ENCODE measurements at places on chromosomes 1 and 21.

- DNase-seq = no peak
These were observed 651 bp downstream of the COA6 start for GRCh38 chr1:234373959-234374254.

GRCh38 chr21:28627691-28628090 lies 365.0 kb downstream of the LTN1 start:
- DNase-seq = no peak

GRCh38 chr1:214584805-214585766 lies 17.9 kb upstream of the CENPF start:
- peak; percentile 35 for DNase-seq

DNA sequence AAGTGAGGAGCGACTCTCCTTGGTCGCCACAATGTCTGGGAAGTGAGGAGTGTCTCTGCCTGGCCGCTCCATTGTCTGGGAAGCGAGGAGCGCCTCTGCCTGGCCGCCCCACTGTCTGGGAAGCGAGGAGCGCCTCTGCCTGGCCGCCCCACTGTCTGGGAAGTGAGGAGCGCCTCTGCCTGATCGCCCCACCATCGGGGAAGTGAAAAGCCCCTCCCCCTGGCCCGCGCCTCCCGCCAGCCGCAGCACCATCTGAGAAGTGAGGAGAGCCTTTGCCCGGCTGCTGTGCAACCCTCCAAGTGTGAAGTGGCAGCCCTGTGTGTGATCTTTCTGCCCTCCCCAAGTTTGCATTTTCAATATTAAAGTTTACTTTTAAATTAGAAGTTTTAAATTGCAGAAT lies 95.0 kb upstream of the PPP2R5A start:
- no peak for DNase-seq

- no peak for DNase-seq
These were observed 3.3 kb downstream of the CDC42SE1 start for GRCh38 chr1:151056149-151056548.

DNA sequence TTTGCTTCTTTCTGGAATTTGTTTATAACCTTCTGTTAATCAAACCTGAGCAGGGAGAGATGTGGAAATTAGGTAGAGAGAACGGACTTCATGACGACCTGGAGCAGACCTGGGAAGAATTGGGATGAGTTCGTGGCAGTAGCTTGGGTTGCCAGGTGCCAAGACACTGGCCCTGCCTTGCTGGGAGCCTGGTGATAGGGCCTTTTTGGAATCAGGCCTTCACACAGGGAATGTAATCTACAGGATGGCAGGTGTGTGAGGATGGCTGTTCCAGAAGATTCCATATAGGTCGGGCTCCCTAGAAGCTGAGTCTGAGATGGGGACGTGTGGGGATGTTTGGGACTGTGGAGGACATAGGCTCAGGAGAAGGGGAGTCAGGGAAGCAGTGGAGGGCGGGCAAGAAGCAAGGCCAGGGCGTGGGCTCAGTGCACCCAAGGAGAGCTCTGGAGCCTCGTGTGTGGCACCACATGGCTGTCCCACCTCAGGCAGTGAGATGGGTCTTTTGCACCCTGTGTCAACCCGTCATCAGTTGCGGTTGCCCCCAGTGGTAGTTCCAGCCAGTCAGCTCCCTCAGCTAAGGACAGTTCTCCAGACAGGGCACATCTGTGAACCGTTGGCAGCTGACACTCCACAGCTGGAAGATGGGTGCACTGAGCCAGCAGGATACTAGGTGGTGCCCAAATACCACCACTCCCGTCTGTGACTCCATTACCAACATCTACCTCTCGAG lies 395.9 kb downstream of the MATN1 start:
- DNase-seq = no peak

DNA sequence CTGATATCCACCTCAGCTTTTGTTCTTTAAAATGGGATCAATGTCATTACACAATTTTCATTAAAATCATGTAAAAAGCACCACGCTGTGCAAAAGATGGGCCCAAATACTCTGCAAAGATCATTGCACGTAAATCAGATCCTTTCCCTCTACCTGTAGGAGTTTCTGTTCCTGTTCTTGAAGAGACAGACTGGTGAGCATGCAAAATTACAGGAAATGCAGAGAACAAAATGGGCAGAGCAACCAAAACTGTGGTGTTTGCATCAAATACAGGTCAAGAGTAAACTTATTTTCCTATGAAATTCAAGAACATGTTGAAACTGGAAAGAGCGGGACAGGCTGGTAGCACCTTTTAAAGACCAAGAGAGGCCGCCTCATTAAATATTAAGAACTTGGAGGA lies 294.9 kb upstream of the ADGRL2 start:
- DNase-seq = no peak

DNA sequence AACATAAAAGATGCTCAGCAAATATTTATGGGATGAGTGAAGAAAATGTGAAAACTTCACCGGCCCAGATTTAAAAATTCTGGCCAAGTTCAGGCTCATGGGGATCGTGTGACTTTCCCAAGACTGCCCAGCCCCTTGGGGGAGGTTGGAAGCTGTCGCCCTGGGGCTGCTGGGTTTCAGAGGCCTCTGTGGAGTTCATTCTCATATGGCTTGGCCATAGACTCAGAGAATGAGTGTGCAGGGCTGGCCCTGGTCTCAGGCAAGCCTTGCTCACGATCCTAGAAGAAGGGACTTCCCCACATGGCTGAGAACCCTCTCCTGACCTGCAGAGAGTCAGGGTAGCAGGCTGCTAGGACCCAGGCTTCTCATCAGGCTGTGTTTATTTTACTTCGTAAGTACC lies 24.6 kb downstream of the PADI2 start:
- no peak for DNase-seq

- DNase-seq = peak; percentile 89
These were observed 22.5 kb downstream of the CHD5 start for GRCh38 chr1:6157528-6158174.

GRCh38 chr1:115545791-115546733 lies 95.7 kb upstream of the VANGL1 start:
- DNase-seq = peak; percentile 94

GRCh38 chr21:15257646-15258045 lies 192.8 kb upstream of the NRIP1 start:
- DNase-seq = no peak

- DNase-seq = peak; percentile 48
These were observed 444.8 kb downstream of the KIF26B start for GRCh38 chr1:245599371-245600174.

- DNase-seq = no peak
These were observed 94.1 kb upstream of the VANGL1 start for GRCh38 chr1:115547696-115548095.

- no peak for DNase-seq
These were observed 69.1 kb downstream of the DISC1 start for GRCh38 chr1:231695439-231696255.
